ENCODE measurements at places on chromosomes 4 and X.

DNA sequence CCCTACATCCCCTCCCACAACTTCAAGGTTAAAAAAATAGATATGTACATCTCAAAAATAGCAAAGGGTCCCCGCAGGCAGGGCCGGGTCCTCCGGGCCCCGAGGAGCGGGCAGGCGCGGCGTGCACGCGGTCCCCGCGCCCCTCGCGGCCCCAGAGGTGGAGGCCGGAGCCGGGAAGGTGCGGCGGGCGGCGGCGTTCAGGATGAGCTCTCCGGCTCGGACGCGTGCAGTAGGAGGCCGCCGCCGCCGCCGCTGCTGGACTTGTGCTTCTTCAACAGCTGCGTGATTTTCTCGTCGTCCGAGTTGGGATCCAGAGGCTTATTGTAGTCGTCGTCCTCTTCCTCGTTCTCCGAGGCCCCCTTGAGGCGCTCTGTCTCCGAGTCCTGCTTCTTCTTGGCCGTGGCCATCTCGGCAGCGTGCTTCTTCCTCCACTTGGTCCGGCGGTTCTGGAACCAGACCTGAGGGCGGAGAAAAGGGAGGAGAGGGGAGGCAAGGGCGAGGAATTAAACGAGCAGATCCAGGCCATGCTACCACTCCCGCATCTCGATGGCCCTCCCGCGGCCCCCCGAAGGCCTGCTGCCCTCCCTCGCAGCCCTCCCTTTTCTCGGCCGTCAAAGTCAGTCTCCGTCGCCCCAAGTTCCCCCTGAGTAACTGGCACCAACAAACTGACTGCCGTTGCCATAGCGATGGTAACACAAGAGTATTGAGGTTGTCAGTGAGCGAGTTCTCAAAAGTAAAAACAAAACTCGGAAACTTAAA lies 5.8 kb downstream of the NKX6-1 start:
- DNase-seq: no peak

- DNase-seq: no peak
Measured at GRCh38 chrX:39445336-39445735, 644.1 kb downstream of the MID1IP1 start.

GRCh38 chrX:16838202-16839066 lies 31.7 kb downstream of the RBBP7 start:
- DNase-seq: no peak

DNA sequence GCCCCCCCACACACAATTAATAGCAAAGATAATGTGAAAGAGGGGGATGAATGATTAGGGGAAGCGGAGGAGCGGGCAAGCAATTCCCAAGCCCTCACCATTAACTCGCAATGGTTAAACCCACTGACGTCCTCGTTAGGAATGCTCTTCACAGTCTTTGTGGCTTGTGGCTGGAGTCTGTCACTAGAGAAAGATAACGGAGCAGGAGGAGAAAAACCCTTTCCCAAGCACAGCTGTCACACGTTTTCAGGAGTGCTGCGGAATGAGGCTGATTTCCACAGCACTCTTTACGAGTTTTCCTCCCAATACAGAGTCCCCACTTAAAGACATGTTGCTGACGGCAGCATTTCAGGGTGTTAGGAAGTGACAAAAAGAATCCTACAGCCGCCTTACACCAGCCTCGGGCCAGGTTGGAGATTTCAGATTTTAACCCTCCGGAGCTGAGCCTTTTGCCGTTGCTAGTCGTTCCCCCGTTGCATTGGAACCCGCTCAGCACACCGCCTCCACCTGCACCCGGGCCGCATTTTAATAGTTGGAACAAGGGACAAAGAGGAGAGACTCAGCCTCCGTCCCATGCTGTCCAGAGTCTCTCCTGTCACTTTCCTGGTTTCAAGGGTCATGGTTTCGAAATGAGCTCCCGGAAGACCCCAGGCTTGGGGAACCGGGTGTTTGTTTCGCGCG lies 92.2 kb downstream of the GEMIN8 start:
- no peak for DNase-seq

DNA sequence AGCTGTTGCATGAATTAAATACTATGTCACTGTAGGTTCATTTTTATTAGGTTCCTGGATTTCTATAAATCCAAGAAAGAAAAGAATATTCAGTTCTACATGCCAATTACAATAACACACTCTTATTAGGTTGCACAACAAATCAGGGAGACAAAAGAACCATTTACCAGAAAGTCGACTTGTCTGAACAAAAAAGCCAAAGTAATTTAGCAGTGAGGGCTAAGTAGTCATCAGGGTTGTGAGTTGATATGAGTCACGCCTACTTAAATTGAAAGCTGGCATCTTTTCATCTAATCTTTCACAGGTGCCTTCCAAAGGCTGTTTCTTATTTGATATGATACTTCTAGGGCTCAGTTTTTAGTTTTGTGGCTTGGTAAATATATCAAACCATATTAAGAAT lies 25.4 kb upstream of the GNRHR start:
- no peak for DNase-seq

DNA sequence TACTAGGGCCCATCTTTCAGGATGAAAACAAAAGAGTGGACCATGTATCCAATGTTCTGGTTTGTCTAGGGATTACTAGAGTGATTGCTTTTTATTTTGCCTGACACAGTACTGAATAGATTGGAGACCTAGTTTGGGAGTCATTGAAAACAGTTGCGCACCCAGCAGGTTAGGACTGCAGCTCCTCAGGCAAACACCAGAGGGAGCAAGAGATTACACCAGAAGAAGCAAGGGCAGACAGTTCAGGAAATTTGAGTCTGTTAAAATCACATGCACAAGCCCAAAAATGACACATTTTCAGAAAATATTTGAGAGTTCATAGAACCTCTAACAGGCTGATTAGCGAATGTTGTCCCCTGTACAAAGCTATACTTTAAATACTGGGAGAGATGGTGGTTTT lies 55.6 kb downstream of the CYLC1 start:
- DNase-seq: no peak

- DNase-seq: no peak
Measured at GRCh38 chr4:2266821-2267220, 4.9 kb upstream of the MXD4 start.

DNA sequence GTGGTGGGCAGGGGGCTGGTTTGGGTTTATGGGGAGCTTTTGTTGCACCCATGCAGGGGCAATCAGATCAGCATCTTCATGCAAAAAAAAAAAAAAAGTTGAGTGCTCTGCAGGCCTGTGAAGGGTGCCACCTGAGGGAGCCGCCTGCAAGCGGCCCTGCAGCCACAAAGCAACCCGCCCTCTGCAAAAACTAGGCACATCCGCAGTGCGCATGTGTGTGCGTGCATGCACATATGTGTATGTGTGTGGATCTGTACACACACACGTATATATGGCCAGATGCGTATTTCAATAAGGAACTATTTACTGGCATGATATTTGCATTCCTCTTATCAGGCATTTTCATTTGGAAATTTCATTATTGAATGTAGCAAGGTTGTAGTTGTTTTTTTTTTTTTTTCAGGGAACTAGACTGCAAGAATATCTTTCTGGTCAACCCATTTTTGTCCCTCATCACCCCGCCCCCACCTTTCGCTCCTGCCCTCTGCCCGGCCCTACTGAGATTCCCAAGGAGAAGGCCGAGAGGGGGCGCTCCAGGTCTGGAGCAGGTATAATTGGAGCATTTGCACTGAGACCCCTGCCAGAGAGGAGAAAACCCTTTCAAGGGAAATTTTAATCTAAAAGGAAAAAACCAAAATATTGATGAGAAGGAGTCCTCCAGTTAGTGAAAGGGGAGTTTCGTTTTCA lies 18.1 kb downstream of the CCNQ start:
- no peak for DNase-seq

GRCh38 chr4:154562697-154563254 lies at the start of gene FGB:
TSS of gene FGB (plus strand) at chr4:154563011. CDS start at chr4:154563019, 8 bp downstream.
- DNase-seq: no peak

- DNase-seq: no peak
Measured at GRCh38 chr4:95676190-95676589, 127.4 kb upstream of the UNC5C start.
